Mucosa of descending colon (tissue), 3 donors: ENCODE measurements at places on chromosomes 5 and 9. TPM values are rescaled to one million over a fixed set of nuclear protein-coding genes. Genes with fewer than 3 reads are reported as not detected.
A peak's percentile ranks its signal among the peaks of the same experiment; 100 is the strongest.

GRCh38 chr5:36305571-36306326 is 4.0 kb upstream of the RANBP3L start:
- DNase-seq, result no peak

- peak; percentile 76 for DNase-seq
Observed at GRCh38 chr9:76456202-76456926, 2.6 kb upstream of the GCNT1 start.

DNA sequence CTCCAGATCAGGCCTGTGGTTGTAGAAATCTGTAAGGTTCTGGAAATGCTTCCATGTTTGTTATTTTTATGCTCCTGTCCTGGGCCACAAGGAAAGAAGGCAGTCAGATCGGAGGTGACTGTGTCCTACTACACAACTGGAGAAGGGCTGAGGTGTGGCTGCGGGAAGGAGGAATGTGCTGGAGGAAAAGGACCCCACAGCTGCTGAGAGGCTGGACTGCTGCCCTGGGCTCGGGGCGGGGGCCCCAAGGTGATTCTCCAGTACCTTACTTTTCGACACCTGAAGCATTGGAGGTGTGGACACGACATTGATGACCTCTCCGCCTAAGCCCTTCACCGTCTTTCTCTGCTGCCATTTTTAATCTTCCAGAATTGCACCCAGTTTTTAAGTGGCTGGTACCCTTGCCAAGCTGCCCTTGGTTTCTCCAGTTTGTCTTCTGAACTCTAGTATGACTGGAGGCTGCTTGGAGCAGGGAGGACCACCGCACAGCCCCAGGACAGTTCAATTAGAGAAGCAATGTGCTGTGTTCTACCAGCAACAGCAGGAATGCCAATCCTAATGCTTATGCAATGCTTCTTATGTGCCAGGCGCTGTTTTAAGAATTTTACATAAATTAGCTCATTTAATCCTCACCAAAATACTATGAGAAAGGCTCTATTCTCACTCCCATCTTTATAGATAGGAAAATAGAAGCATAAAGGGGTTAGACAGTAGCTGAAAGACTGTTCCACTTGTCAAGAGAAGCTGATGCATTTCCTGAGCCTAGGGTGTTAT is 13.5 kb upstream of the ANKRD33B start:
- no peak for DNase-seq

GRCh38 chr5:13581132-13581531 is 363.4 kb downstream of the DNAH5 start:
- DNase-seq, result no peak

The KCNN2 gene
- 3.5 TPM for total RNA-seq

The IL9 gene
- total RNA-seq, result not detected

The PLEKHG4B gene
- 3.0 TPM for total RNA-seq

The FAM153A gene
- not detected for total RNA-seq
